ENCODE measurements at places on chromosomes 2 and 18.

- DNase-seq, result no peak
Measured at GRCh38 chr2:36459725-36460137, 104.2 kb downstream of the CRIM1 start.

DNA sequence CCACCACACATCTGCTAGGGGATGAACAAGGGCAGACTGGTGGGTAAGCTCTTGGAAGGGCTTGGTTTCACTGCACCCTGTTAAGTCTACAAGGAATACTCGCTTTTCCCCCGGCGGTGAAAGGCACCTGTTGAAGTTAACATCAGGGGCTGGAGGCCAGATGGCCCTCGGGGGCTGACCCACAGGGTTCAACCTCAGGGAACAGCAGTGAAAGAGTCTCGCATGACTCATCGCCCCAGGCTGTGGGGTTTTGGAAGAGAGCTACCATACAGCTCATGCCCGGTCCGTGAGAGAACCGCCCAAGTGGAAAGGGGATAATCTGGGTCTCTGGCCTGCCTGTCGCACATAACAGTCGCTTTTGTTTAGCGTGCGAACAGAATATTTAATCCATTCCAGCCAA, 748.0 kb downstream of the DPP10 start:
- DNase-seq, result no peak

- peak; percentile 81 for DNase-seq
Measured at GRCh38 chr2:176554101-176555048, 285.1 kb downstream of the MTX2 start.

- DNase-seq, result no peak
Measured at GRCh38 chr2:237901932-237902850, 42.8 kb downstream of the RAMP1 start.

GRCh38 chr2:67991456-67991855, 71.3 kb downstream of the C1D start:
- no peak for DNase-seq

DNA sequence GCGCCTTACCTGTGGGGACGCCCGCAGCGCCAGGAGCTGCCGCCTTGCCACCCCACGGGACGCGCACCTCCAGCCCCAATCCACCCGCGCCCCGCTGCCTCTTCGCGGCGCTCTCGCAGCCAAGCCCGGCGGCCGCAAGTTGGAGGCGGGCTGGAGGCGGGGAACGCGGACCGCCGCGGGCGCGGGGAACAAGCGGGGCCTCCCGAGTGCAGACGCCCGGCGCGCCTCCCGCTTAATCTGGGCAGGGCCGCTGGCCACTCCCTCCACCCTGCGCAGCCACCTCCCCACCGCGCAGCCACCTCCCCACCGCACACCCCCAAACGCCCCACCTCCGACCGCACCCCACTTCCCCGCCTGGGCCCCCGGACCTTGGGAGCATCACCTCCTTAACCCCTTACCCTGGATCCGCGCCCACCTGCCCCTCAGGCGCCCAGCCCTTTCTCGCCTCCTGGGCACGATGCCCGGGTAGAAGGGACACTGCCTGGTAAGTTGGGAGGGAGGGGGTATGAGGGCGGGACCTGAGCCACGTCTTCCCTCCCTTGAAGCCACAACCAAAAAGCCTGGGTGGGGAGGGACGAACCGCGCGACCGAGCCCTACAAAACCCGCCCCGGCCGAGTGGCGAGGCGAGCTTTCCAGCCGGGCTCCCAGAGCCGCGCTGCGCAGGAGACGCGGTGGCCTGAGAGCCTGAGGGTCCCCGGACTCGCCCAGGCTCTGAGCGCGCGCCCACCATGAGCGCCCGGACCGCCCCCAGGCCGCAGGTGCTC, at the start of the genes COL4A3 and COL4A4:
Gene COL4A3, plus strand, starts transcription at position 627 of the 765 bp plus-strand sequence. Its CDS starts 103 bp downstream, at position 730.
Gene COL4A4, minus strand, starts transcription at position 208 of the 765 bp plus-strand sequence. CDS start 16,722 bp downstream, outside the sequence.
- DNase-seq, result peak; percentile 48

GRCh38 chr2:37796481-37796880, 125.0 kb upstream of the CDC42EP3 start:
- no peak for DNase-seq

DNA sequence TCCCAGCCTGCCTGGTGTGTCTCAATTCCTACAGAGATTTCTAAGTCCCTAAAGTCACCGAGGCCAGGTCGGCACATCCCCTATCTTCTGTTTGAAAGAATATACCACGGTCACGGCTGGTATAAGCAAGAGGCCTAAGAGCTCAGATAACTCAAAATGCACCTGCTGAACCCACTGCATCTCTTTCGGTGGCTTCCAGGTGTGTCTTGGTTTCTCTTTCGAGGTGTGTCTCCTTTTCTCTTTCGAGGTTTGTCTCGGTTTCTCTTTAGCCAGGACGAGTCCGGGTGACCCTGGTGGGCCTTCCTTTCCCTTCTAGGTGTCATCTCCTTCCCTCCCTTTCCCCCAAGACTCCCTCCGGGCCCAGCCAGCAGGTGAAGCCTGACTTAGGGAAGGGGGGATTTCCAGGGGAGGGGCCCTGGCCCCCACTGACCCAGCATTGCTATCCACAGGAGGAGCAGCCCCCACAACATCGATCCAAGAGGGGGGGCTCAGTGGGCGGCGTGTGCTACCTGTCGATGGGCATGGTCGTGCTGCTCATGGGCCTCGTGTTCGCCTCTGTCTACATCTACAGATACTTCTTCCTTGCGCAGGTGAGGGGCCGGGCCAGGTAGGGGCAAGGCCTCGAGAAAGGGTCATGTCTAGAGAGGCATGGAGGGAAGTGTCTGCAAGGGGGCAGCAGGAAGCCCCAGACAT, 8.4 kb downstream of the ITM2C start:
- no peak for DNase-seq

- no peak for DNase-seq
Measured at GRCh38 chr2:53765767-53766166, 1.8 kb upstream of the CHAC2 start.

DNA sequence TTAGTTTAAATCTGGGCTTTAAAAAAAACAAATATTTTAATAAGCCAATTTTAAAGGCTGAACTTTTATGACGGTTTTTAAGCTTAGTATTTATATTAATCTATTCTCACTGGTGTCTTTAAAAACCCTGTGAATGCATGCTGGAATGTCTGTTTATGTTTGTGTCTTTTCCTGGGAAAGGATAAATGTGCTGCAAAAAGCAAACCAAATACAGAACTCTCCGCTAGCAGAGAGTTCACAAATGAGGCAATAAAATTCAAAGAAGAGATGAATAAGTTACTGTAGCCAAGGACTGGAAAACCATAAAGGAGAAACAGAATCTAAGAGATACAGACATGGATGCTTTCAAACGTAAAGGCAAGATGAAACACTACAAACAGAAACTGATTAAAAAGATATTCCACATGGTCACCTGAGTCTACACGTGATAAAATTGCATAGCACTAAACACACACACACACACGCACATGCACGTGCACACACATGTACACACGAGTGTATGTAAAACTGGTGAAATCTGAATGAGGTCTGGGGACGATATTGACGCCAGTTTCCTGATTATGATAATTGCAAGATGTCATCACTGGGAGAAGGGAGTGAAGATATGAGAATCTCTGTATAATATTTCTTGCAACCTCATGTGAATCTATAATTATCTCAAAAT, 4.5 kb downstream of the TWIST2 start:
- no peak for DNase-seq

- no peak for DNase-seq
Measured at GRCh38 chr2:111168528-111169239, 48.0 kb downstream of the BCL2L11 start.

DNA sequence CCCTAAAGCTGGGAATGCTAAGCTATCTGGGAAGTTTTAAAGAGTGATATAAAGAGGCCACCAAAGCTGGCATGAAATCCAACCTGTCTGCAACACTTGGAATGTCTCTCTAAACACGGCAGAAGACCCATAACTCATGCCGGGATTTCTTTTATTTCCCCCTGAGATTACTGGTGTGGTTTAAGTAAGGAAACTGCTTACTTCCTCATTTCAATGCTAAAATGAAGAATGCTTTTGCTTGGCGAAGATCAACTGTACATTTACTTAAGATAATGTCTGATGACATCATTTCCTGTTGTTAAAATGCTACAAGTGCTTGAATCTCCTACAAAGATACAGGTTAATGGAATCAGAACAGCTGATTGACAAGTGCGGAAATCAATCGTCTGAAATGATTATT, 353.8 kb upstream of the SALL3 start:
- DNase-seq, result no peak

DNA sequence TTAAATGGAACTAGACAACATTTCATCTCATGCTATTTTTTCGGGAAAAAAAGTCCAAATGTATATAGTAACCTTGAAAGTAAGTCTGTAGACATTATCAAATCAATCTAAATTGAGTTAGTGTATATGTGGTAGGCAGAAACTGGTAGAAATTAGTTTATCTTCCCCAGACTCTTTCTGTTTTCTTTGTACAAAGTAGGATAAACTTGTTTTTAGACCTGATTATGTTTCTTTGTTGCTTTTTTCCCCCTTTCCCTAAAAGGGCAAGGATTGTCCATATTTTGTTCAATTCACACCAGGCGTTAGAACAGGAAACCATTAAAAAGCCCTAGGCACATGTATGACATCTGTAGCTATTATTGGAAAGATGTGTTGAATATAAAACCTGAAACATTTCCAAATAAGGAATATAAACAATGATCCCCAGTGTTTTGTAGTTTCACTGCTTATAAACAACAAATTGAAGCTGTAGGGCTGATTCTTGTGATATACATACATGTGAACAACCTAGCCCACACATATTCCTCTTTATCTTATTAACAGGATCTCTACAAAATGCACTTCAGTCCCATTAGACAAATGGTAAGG, 528.3 kb downstream of the PARD3B start:
- no peak for DNase-seq

DNA sequence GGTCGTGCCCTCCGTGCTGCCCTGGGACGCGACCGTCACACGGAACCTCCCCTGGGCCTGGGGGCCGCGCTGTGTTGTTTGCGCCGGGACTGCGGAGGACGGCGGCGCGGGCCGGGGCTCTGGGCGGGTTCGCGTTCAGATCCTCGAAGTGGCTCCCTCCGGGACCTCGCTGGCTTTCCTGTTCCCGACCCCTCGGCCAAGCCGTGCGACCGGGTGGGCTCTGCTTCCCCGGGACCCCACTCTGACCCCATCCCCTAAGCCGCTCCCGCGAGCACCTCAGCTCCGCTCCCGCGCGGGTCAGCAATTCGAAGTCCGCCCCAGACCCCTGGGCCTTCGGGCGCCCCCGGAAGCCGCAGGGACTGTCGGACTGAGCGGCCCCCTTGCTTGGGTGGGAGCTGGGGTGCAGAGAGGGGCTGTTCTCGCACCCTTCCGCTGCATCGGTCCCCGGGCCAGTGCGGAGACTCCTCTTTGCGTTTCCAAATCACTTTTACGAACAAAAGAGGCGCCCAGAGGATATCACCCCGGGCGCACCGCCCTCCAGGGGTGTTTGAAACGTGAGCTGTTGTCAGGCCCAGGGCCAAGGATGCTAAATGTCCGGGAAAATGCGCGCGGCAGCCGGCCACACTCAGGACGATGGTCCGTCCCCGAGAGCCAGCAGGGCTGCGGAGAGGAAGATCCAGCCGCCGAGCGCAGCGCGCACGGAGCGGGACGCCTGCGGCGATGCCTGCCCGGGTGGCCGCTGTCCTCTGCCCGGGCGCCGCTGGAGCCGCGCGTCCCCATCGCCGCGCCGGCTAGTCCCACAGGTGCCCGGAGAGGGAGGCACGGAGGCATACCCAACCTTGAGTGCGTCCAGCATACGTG, 73.5 kb downstream of the ZCCHC2 start:
- peak; percentile 4 for DNase-seq

GRCh38 chr2:102013206-102014040, 21.7 kb downstream of the IL1R2 start:
- DNase-seq, result no peak

DNA sequence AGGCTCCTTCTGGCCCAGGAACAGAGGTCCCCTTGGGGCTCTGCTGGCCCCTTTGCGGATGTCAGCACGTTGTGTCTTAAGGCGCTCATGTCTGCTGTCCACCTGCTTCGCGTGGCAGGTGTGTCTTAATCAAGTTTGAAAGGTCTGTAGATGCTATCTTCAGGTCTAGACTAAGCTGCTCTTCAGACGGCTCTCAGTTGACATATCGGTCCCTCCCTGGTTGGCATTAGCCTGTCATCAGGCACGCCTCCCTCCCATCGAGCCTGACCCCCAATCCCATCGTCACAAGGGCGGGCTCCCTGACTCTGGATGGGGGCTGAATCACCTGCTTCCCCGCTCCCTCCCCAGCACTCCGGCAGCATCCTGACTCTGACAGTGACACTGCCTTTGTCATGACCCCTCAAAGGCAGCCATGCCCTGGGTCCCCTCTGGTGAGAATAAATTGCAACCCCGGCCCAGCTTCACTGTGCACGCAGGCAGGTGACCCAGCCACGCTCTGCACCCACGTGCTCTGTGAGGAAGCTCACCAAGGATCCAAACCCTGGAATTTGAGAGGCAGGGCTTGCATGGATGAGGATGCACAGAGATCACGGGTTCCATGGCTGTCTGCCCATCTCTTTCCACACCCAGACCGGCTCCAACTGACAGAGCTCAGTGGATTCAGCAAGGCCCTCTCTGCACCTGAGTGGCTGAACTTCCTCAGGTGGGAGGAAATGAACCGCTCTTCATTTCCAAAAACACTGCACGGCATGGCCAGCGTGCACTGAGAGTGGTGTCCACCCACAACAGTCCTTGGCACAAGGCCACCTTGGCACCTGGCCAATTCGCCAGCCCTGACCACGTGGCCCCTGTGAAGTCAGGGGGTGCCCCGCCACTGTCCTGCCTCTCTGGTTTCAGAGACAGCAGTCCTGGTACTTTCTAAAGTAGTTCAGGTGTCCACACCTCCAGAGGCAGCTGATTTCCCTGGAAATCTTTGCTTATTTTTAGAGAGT, 110.2 kb upstream of the GPC1 start:
- no peak for DNase-seq

- DNase-seq, result peak; percentile 31
Measured at GRCh38 chr2:111205774-111206173, 85.1 kb downstream of the BCL2L11 start.

DNA sequence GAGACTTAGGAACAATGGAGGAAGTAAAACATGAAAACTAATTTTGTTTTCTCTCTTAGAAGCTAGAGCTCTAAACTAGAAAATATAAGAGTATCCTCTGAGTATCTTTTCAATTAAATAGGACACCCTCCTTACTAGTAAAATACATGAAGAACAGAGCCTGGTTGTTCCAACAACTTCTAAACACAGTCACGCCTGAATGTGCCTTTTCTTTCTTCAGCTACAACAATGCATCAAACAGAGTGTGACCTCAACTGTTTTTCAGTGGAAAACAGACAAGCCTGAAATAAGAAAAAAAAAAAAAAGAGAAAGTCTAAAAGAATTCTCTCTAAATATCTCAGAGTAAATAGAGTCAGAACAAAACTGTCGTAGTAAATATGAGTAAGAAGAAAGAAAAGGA, 928.8 kb downstream of the CNTNAP5 start:
- no peak for DNase-seq

DNA sequence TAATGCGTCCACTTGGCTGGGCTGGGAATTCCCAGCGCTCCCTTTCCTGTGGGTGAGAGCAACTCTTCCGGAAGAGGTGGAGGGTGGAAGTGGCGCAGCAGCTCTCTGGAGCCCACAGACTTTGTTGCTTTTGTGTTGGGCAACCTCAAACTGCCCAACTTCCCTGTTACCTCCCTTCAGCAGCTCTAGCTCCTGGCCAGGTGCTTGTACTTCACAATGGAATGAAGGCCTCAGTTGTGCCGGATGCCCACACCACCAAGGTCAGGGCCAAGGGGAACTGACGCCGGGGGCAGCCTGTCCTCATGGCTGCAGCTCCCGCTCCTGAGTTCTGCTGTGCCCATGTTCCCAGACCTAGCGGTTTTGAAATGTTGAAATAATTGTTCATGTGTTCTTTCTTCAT, 322.9 kb downstream of the GALR1 start:
- no peak for DNase-seq
